ENCODE measurements at places on chromosomes 2 and 18. TPM values are rescaled to one million over a fixed set of nuclear protein-coding genes. Genes with fewer than 3 reads are reported as not detected.

GRCh38 chr18:62085756-62086155 lies 101.1 kb downstream of the PIGN start:
- H3K36me3 ChIP-seq: no peaks in the 10 kb centered on the region
- no peaks in the 10 kb centered on the region for H3K27me3 ChIP-seq
- DNase-seq: no peak
- H3K27ac ChIP-seq: no peak overlapping the region
- no peaks in the 10 kb centered on the region for H3K4me1 ChIP-seq

DNA sequence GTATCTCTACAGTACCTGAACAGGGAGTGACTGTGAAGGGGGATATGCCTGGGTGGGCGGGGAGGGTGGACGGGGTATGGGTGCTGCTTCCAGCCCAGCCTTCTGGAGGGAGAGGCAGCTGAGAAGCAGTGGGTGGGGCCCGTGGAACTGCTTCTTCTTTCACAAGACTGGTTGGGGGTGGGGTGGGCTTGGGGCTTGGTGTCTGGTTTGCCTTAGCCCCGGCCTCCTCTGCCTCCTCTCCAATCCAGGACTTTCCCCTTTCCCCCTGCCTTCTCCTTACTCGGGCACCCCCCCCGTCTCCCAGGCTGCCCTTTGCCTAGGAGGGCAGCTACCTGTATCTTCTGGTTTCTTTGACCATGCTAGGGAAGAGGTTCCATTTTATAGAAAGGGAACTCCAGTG lies 233.4 kb downstream of the DYSF start:
- H3K4me3 ChIP-seq: no peak overlapping the region
- no peaks in the 10 kb centered on the region for H3K36me3 ChIP-seq
- H3K27me3 ChIP-seq: peaks cover 7% of the 10 kb centered on the region
- no peak overlapping the region for H3K27ac ChIP-seq
- DNase-seq: no peak
- no peaks in the 10 kb centered on the region for H3K4me1 ChIP-seq

- no peaks in the 10 kb centered on the region for H3K27me3 ChIP-seq
- H3K4me1 ChIP-seq: no peaks in the 10 kb centered on the region
- no peak overlapping the region for H3K4me3 ChIP-seq
- H3K27ac ChIP-seq: no peak overlapping the region
- no peaks in the 10 kb centered on the region for H3K36me3 ChIP-seq
Measured at GRCh38 chr2:8437228-8437948, 244.5 kb upstream of the ID2 start.

- H3K36me3 ChIP-seq: no peaks in the 10 kb centered on the region
- peak; percentile 87 for DNase-seq
- H3K27ac ChIP-seq: peak overlapping the region; percentile 10
- no peaks in the 10 kb centered on the region for H3K4me1 ChIP-seq
- no peaks in the 10 kb centered on the region for H3K27me3 ChIP-seq
- H3K4me3 ChIP-seq: no peak overlapping the region
Measured at GRCh38 chr2:188303363-188304031, 11.8 kb downstream of the GULP1 start.

- no peak overlapping the region for H3K4me3 ChIP-seq
- H3K27me3 ChIP-seq: no peaks in the 10 kb centered on the region
- no peaks in the 10 kb centered on the region for H3K36me3 ChIP-seq
- no peak for DNase-seq
Measured at GRCh38 chr2:26975102-26975501, 4.7 kb downstream of the MAPRE3 start.

DNA sequence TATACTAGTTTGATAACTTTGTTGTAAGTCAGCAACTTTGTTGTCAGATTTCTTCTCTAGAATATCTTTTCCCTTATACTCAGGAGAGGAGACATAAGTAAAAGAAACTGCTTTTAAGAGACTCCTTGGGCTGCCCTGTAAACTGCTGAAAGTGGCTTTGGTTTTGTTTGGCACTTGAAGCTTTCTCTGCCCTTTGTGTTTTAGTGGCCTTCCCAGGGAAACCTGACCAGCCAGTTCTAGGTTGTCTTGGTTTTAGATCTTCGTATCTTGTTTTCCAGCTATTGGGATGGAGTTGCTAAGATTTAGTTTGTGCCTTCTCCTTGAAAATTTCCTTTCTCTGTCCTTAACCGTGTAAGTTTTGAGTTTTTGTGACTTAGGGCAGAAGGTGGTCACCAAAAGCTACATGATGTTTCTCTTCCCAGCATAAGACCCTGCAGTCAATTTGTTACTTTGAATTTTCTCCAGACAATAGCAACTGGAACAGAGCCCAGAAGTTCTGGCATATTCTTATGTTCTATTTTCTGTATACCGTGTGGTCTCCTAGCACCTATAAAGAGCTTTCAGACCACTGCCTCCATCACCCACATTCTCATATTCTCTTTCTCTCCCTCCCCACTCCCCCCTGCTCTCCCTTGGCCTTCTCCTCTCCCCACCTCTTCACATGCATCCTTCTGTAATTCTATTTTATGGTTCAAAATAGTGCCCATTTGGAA lies 81.1 kb downstream of the BOLA3 start:
- no peak overlapping the region for H3K4me3 ChIP-seq
- no peaks in the 10 kb centered on the region for H3K4me1 ChIP-seq
- H3K27me3 ChIP-seq: no peaks in the 10 kb centered on the region

DNA sequence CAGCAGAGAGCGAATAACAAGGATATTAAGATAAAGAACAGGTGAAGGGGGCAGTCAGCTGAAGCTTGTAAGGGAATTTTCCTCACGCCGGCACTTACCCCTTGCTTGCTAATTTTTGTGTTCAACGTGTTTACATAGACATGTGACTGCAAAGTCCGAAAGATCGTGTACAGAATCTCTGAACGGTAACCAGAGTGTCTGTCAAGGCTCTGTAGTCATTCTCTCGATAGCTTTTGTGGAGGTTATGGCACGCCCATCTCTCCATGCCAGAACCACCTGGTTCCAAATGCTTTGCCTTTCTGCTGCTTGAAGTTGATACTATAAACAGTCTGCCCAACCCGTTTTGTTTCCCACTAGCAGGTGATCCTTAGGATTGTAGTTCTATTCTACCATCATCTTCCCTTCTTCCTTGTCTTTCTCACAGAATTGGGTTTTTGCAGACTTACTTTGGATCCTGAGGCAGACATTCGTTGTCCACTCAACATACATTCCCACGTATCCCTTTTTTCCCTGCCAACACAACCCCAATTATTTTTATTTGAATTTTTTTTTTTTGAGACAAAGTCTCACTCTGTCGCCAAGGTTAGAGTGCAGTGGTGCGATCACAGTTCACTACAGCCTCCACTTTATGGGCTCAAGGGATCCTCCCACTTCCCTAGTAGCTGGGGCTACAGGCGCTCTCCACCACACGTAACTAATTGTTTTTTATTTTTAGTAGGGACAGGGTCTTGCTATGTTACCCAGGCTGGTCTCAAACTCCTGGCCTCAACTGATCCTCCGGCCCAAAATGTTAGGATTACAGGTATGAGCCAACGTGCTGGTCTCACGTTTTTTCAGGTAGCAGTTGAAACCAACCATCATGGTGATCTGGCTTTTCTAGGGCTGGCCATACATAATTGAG lies 1.3 kb upstream of the USP34 start:
- no peaks in the 10 kb centered on the region for H3K36me3 ChIP-seq
- H3K27me3 ChIP-seq: no peaks in the 10 kb centered on the region
- peak overlapping the region; percentile 71 for H3K4me3 ChIP-seq
- H3K4me1 ChIP-seq: no peaks in the 10 kb centered on the region
- DNase-seq: peak; percentile 37

GRCh38 chr2:23399674-23400261 lies 14.8 kb downstream of the KLHL29 start:
- no peaks in the 10 kb centered on the region for H3K27me3 ChIP-seq
- no peak overlapping the region for H3K27ac ChIP-seq
- H3K4me3 ChIP-seq: no peak overlapping the region
- no peaks in the 10 kb centered on the region for H3K36me3 ChIP-seq

GRCh38 chr18:79778291-79778791 lies 19.4 kb upstream of the KCNG2 start:
- H3K4me3 ChIP-seq: no peak overlapping the region
- no peaks in the 10 kb centered on the region for H3K36me3 ChIP-seq
- H3K27ac ChIP-seq: no peak overlapping the region
- no peaks in the 10 kb centered on the region for H3K4me1 ChIP-seq
- no peak for DNase-seq
- H3K27me3 ChIP-seq: no peaks in the 10 kb centered on the region

DNA sequence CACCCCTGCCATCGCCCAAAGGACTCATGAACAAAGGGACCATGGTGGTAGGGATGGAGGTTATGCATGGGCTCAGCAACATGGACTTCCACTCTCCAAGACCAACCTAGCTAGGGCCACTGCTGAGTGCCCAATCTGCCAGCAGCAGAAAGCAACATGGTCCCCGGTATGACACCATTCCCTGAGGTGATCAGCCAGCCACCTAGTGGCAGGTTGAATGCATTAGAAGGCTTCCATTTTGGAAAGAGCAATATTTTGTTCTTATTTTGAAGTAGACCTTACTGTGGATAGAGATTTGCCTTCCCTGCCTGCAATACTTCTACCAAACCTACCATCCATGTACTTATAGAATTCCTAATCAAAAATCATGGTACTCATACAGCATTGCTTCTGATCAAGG lies 99.8 kb downstream of the METTL4 start:
- H3K36me3 ChIP-seq: no peaks in the 10 kb centered on the region
- no peaks in the 10 kb centered on the region for H3K4me1 ChIP-seq
- no peak for DNase-seq

- DNase-seq: peak; percentile 15
- H3K36me3 ChIP-seq: no peaks in the 10 kb centered on the region
- H3K27me3 ChIP-seq: no peaks in the 10 kb centered on the region
- H3K27ac ChIP-seq: no peak overlapping the region
- no peak overlapping the region for H3K4me3 ChIP-seq
Measured at GRCh38 chr2:132646540-132647108, 23.4 kb downstream of the LYPD1 start.

DNA sequence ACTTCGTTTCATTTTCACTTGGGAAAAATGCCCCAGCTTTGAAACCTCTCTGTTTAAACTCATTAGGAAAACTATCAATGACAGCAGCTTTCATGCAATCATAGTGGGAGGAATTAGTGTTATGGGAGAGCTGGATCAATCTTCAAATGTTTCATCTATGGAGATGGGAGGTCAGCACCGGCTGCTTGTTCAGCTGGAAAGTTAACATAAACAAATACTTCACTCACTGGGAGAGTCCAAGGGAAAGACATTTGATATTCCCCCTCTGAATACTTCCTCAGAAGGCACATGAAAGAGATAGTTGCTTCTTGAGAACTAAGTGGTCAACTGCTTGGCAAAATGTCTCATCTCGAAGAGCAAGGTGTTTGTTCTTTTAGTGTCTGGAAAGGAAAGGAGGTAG lies 7.3 kb downstream of the LYPD1 start:
- no peak overlapping the region for H3K4me3 ChIP-seq
- no peak overlapping the region for H3K27ac ChIP-seq
- no peaks in the 10 kb centered on the region for H3K36me3 ChIP-seq
- H3K4me1 ChIP-seq: no peaks in the 10 kb centered on the region
- no peaks in the 10 kb centered on the region for H3K27me3 ChIP-seq
- DNase-seq: peak; percentile 73

The XDH gene
- under 0.01 TPM for total RNA-seq

The POTEI gene
- not detected for total RNA-seq

The CXCR4 gene
- under 0.01 TPM for total RNA-seq

The TRAK2 gene
- total RNA-seq: 81.1 TPM

The REG3G gene
- total RNA-seq: not detected

The STK11IP gene
- 16.8 TPM for total RNA-seq

The MEP1B gene
- total RNA-seq: under 0.01 TPM

The LYPD1 gene
- total RNA-seq: 0.17 TPM

The HOXD12 gene
- total RNA-seq: not detected

The EGR4 gene
- total RNA-seq: under 0.01 TPM

The UPP2 gene
- not detected for total RNA-seq
